Stimulated activated CD8-positive, alpha-beta memory T cell treated with anti-CD3 and anti-CD28 coated beads, Interleukin-4, amount 100 ng/mL, for 1 hour (primary cell): ENCODE measurements at places on chromosomes 6 and 20.

- DNase-seq = no peak
These were observed 80.3 kb downstream of the BACH2 start for GRCh38 chr6:90216072-90216977.

GRCh38 chr6:154624038-154624599 is 109.1 kb upstream of the SCAF8 start:
- DNase-seq = no peak

- no peak for DNase-seq
These were observed 258.7 kb downstream of the DLL1 start for GRCh38 chr6:170032197-170032596.

DNA sequence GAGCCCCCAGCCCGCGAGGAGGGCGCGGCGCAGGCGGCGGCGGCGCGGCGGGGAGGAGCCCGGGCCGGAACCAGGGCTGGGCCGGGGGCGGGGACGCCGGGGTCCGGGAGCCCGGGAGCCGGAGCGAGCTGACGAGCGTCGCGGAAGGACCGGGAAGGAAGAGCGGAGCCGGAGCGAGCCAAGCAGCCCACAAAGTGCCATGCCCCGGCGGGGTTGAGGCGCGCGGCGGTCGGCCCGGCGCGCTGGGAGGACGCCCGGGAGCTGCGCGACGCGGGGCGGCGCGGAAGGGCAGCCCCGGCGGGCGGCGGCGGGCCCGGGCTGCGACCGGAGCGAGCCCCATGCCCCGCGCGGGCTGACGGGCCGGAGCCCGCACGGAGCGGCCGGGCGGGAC is 289 bp downstream of the FOXP4 start:
- DNase-seq = no peak

DNA sequence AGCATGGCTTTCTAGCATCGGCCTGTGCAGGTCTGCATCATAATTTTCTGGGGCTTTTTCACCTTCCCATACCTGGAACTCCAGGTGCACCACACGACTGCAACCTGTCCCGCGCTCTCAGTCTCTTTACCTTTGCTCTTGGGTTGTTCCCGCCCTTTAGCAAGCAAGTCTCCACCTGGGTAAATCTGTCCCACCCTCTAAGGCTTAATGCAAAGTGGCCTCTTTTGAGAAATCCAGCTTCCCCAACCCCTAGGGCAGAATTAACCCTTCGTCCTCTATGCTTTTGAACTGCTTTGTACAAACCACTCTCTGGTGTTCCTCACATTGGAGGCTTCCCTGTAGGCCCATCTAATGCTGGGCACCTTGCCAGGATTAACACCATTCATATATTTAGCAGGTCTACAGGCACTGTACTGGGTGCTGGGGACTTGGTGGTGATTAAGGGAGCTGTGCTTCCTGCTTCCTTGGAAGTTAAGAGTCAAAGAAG is 2.8 kb downstream of the ITPR3 start:
- no peak for DNase-seq

DNA sequence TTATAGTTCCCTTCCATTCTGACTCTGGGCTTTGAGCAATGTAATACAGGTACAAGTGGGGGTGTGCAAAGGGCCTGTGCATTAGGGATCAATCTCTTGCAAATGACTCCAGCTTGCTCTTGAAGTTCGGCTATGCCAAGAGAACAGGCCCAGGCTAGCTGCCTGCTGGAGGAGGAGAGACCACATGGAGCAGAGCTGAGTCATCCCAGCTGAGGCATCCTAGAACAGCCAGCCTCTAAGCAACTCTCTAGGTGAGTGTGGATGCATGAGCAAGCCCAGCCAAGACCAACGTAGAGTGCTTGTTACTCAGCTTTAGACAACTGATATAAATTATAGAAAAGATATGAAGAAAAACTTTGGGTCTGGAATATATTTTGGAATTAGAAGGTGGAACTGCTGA is 47.6 kb upstream of the RBM24 start:
- no peak for DNase-seq

DNA sequence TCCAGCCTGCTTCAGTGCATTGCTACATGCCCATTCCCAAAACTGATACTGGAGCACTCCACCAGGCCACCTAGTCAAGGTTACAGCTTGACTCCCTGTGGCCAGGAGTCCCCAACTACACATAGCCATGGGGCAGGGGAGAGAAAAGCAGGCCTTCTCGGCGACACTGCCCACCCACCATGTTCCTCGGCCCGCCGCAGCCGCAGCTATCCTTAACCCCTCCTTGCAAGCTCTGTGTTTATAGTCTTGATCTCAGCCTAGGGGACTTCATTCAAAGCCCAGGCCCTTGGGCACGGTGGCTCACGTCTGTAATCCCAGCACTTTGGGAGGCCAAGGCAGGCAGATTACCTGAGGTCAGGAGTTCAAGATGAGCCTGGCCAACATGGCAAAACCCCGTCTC is 39.2 kb upstream of the FAM50B start:
- no peak for DNase-seq

DNA sequence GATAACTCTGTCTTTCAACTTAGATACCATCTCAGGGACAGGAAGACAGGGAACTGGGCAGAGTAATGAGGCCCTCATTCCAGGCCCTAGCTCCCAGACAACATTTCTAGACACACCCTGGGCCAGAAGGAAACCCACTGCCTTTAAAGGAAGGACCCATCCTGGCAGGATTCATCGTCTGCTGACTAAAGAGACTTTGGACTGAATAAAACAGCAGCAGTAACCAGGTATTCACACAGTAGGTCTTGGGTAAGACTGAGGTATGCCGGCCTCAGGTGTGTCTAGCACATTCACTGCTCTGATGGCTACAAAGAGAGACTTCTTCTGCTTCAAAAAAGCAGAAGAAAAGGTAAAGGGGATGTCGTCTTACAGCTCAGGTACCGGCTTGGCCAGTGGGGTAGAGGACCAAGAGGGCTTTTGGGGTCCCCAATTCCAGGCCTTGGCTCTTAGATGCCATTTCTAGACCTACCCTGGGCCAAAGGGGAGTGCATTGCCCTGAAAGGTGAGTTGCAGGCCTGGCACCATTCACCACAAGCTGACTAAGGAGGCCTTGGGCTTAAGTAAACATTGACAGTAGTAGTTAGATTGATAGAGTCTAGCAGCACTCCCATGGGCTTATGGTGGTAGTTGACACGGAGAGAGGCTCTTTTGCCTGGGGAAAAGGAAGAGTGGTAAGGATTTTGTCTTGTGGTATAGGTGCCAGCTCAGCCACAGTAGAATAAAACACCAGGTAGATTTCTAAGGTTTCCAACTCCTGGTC is 13.4 kb downstream of the SNX14 start:
- DNase-seq = no peak

GRCh38 chr20:8221887-8222419 is 89.9 kb downstream of the PLCB1 start:
- DNase-seq = no peak

GRCh38 chr20:62477669-62478455 is 2.1 kb upstream of the GATA5 start:
- no peak for DNase-seq

- DNase-seq = no peak
These were observed 366.5 kb upstream of the POU3F2 start for GRCh38 chr6:98467902-98468301.
